RWPE1 (cell line): ENCODE measurements at places on chromosomes 1 and 21.

DNA sequence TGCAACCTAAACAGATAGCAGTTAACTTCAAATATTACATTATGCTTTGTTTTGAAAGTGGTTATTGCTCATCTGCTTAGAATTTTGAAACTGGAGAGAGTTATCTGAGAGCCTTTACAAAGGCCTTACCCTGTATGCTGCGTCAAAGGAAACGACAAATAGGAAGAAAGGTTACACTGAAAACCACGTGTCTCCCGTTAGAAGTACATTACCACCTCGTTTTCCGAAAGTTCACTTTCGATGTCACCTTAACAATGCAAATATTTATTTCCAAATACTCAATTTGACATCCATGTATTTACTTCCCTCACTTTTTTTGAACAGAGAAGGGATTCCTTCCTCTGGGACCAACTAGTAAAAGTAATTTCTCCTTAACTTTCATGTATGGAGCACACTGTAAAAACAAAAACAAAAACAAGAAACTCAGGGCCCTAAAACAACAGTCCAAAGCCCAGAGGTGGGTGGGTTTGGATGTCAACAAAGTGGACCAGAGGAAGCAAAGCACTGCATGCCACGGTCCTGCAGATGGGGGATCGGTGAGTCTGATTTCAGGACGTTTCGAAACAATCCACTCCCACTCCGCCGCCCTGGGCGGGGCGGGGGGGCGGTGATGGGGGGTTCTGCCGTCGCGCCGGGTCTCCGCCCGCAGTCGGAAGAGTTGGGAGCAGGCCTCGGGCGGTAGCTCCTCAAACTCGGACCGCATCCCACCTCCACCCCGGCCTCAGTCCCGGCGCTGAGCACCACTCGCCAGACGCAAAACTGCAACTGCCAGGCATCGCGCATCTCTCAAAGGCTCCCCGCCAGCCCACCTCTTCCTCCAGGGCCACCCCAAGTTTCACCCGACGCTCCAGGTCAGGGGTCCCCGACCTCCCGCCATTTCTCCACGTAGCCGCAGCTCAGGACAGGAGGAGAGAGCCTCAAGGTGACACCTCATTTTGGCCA, 841 bp downstream of the ADSS2 start:
- peak; percentile 43 for DNase-seq

- DNase-seq = no peak
Observed at GRCh38 chr1:44501047-44501890, 96.2 kb downstream of the RNF220 start.

GRCh38 chr1:107019166-107019565, 37.3 kb upstream of the PRMT6 start:
- no peak for DNase-seq

DNA sequence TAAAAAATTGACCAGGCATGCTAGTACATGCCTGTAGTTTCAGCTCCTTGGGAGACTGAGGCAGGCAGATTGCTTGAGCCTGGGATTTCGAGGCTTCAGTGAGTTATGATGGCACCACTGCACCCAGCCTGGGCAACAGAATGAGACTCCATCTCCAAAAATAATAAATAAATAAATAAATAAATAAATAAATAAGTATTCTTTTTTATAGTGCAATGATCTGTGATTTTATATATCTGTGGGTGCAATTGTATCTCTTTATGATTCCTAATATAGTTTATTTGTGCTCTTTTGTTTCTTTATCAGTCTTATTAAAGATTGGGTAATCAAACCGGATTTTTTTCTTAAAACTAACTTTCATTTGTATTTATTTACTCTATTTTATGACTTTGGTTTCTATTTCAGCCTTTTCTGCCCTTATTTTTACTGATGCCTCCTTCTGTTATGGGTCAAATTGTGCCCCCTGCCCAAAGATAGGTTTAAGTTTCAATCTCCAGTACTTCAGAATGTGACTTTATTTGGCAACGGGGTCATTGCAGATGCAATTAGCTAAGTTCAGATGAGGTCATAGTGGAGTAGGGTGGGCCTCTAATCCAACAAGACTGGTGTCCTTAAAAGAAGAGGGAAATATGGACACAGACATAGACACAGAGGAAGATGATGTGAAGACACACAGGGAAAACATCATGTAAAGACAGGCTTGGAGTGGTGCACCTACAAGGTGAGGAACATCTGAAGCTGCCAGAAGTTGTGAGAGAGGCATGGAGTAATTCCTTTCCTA, 74.9 kb upstream of the CDC42BPA start:
- no peak for DNase-seq

GRCh38 chr1:167196166-167196565, 24.5 kb upstream of the POU2F1 start:
- DNase-seq = peak; percentile 26

- DNase-seq = no peak
Observed at GRCh38 chr21:38668541-38668940, 137.2 kb upstream of the ETS2 start.

GRCh38 chr1:207362962-207363860, 41.7 kb downstream of the CD55 start:
- no peak for DNase-seq

- peak; percentile 96 for DNase-seq
Observed at GRCh38 chr1:154970631-154971340, at the start of gene SHC1. SHC1 (minus strand) TSS chr1:154970747; CDS start chr1:154970526, 221 bp downstream.

DNA sequence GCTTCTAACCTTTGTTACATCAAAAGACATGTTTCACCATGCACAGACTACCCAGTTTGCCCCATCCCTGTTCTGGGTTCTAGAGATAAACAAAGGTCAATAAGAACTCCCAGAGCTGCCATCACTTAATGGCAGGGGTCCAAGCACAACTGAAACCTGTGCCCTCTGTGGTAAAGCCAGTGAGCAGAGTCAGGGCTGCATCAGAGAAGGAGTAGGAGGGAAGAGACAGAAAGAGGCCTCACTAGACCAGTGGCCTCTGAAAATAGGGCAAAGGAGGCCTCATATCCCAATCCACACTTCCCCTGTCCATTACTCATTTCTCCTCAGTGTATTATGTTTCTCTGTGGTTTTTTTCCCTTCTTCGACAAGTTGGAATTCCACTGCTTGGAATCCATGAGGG, 10.2 kb downstream of the ATP1A2 start:
- DNase-seq = no peak

GRCh38 chr1:234326497-234327366, 46.5 kb upstream of the COA6 start:
- DNase-seq = peak; percentile 53

DNA sequence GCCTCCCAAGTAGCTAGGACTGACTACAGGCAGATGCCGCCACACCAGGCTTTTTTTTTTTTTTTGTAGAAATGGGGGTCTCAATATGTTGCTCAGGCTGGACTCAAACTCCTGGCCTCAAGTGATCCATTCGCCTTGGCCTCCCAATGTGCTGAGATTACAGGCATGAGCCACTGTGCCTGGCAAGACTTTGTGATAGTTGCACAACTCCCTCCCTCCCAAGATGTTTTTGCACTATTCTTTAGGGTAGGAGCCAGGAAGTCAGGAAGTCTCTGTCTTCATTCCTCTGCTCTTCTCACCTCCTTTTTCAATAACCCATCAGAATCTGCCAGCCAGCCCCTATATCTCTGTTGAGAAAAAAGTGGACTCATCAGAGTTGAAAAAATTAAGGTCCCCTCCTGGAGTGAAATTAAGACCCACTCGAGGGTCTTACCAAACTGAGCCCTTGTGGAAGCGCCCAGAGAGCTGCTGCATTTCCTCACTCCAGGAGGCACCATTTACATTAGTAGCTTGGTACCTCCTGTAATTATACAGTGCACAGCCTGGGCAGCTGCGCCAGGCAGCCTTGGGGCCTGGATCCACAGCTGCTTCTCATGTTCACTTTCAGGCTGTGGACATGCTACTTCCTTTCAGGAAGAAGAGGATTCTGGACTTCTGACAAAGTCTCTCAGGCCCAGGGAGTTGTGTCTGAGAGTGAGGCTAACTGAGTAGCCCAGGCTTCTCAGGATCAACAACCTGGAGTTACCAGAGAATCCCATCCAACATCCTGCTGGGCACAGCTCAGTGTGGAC, 24.0 kb downstream of the TCEA3 start:
- DNase-seq = no peak

DNA sequence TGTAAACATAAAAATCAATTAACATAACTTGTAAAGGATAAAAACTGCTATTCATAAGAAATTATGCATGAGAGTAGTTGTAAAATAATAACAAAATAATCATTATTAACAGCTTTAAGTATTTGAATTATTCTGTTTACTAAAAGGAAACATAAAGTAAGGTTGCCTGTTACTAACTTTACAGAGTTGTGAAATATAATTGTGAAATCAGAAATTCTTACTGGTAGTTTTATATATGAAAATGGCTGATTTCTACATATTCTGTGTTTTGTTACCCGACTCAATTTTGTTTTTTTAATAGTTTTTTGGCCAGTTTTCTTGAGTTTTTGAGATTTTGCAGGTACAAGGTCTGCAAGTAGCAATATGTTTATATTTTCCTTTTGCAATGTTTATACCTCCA, 27.8 kb downstream of the FNBP1L start:
- DNase-seq = no peak
